Forelimb muscle (tissue), 1 donor: ENCODE measurements at places on chromosomes 2 and 18.

- no peak for DNase-seq
Measured at GRCh38 chr2:15448250-15448839, 112.8 kb downstream of the NBAS start.

DNA sequence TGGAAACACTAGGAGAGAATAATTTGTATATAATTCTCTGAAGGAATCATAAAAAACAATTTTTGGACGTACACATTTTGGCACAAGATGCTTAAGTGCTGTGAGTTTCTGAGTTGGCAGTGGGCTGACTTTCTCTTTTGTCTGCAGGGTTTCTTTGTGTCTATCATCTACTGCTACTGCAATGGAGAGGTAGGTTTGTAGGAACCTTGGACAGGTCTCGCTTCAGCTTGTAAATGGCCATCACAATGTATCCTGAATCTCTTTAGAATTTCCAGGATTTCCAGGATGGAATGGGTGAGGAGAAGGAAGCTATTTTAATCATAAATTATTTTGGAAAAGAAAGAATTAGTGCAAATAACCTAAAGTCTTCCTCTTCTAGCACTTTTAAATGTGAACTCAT is 83.9 kb downstream of the PTH2R start:
- no peak for DNase-seq

GRCh38 chr18:42087235-42087634 is 132.2 kb downstream of the PIK3C3 start:
- DNase-seq = no peak

DNA sequence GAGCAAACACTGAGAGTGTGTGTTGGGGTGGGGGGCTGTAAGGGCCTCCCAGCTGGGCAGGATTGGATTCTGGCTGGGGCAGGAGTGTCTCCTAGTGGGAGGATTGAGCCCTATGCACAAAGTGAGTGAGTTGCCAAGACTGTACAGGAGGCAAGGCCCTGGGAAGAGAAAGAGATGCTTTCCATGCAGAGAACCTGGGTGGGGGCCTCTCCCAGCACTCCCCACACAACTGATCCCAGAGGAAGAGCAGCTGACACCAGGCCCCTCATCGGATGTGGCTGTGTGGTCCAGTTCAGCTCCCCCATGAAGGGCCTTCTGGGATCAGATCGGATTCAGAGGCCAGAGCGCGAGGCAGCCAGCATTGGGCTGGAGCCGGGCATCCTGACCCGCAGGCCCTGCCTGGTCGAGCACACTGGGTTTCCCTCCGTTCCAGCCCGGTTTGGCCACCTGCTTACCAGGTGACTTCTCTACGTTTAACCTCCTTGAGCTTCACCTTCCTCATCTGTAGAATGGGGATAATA is 49.4 kb upstream of the FAHD2A start:
- no peak for DNase-seq

DNA sequence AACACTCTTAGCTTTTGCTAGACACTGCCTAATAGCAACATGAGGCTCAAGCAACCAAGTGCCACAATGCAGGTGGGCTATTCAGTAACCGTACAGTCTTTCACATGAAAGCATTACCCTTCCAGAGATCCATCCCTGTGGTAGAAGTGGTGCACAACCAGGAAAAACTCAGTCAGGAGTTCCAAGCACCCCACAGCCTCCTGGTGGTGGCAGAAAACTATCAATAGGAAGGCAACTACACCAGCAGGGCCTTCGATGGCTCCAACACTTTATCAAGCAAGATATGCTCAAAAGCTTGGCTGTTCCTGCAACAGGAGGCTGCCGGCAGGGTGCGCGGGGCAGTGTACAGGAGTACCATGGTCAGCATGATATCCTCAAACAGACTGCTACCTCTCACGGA is 176.1 kb upstream of the DLGAP1 start:
- no peak for DNase-seq

DNA sequence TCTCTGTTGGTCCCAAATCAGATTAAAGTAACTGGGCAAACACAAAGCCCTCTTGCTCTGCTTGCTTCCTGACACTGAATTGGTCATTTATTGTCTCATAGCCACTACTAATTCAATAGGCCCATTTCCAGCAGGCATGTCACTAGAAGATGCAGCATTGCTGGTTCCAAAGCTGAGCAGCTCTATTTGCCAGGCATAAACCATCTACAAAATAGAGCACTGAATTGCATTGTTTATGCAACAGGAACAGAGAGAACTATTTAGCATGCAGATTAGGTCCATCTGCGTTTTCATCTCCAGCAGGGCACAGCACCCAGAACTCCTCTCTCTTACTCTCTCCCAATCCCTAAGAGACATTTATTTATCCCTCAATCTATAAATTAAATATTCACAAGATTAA is 227.6 kb downstream of the SUCLG1 start:
- DNase-seq = no peak

DNA sequence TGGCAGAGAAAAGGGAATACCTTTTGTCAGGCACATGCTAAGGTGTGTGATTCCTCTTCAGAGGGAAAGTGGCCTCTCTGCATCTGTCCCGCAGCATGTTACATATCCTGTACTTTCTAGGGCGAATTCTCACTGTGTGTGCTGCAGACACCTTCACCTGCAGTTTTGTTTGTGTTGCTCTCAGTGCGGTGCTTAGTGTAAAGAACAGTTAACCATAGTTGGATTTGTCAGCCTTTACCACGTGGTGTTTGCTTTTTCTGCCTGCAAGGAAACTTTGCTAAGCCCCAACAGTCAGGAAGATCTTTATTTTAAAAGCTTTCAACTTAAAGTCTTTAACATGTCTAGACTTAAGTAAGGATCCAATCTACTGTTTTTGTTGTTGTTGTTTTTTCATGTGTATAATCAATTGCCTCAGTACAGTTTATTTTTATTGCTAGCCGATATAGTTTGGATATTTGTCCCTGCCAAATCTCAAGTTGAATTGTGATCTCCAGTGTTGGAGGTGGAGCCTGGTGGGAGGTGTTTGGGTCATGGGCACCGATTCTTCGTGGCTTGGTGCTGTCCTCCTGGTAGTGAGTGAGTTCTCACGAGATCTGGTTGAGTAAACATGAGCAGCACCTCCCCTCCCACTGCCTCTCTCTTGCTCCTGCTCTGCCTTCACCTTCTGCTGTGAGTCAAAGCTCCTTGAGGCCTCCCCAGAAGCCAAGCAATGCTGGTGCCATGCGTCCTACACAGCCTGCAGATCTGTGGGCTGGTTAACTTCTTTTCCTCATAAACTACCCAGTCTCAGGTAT is 90.6 kb downstream of the SNTG2 start:
- DNase-seq = no peak

DNA sequence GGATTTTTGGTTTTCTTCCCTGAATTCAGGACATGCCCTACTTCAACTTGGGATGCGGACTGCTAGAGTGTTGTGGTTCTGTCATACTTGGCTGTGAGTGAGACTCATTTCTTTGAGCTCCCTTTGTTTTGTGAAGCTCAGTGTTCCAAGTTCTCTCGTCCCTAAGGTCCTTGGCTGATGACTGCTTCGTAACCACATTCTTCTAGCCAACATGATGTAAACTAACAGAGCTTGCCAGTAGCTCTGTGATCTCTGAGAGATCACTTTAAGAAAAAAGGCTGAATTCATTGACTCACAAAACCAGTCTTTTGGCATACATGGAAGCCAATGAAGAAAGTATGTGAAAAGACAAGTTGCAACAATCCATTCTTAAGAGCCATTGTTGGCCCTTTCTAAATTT is 96.9 kb upstream of the MSTN start:
- DNase-seq = peak; percentile 91

DNA sequence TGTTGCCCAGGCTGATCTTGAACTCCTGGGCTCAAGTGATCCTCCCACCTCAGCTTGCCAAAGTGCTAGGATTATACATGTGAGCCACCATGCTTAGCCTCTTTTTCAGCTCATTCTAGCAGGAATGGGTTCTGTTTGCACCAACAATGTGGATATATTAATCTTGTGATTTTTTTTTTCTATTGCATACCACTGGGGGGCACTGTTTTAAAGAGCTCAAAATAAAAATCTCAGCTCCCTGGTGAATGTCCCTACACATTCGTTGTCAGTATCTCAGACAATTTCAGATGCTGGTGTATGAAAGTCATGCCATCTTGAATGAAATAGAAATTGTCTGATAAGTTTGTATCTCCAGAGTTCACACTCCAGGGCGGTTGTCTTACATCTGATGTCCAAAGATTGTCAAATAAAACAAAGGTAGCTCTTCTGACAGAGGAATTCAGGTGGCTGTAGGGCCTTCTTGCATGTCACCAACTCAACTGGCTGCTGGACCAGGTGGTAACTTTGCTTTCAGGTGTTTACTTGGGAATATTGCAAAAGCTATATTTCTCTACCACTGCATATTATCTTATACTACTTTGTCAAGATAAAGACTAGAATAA is 3.1 kb upstream of the MATN3 start:
- peak; percentile 32 for DNase-seq

DNA sequence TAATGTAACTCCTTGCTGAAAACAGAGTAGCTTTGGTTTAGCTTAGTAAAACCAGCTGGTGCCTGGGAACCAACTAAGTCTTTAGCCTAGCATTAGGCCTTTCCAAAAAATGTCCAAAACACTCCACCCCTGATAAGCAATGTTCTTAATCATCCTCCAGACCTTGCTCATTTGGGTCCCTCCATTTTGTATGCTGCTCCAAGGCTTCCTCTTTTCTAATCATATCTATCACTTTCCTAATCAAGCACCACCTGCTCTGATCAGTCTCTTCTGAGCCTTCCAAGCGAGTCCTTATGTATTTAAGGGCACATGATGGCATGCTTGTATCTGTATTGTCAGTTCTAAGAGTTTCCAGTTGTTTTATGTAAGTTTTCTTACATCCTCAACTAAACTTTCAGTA is 23.6 kb downstream of the THADA start:
- no peak for DNase-seq

GRCh38 chr2:1632002-1632348 is 112.3 kb downstream of the PXDN start:
- no peak for DNase-seq

- no peak for DNase-seq
Measured at GRCh38 chr2:58064086-58064485, 17.5 kb downstream of the VRK2 start.

DNA sequence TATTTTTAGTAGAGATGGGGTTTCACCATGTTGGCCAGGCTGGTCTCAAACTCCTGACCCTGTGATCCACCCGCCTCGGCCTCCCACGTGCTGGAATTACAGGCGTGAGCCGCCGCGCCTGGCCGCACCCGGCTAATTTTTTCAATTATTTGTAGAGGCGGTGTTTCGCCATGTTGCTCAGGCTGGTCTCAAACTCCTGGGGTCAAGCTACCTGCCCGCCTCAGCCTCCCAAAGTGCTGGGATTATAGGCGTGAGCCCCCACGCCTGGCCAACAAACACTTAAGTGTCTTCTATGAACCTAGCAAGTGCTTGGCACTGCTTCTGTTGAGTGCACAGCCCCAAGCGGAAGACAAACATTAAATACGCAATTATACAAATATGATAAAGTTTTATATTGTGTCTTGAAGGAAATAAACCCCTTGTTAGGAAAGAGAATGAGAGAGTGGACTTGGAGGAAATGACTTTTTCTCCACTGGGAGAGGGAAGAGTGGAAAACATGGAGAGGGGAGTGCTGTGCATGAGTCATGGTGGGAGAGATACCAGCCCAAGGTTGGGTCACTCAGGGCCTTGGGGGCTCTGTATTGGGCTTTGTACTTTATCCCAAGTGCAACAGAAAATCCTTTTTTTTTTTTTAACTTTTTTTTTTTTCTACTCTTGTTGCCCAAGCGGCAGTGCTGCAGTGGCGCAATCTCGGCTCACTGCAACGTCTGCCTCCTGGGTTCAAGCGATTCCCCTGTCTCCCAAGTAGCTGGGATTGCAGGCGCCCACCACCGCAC is 41.4 kb upstream of the ACTR2 start:
- DNase-seq = no peak

DNA sequence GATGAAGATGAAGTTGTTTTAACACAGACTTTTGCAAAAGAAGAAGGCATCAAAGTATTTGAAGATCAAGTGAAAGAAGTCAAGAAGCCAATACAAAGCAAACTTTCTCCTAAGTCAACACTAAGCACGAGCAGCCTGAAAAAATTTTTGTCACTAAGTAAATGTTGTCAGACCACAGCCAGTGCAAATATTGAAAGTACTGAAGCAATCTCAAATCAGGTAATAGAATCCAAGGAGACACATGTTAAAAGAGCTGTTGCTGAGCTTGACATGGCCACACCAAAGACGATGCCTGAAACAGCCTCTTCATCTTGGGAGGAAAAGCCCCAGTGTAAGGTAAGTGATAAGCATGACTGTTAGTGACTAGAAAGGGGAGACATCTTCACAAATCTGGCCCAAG is 75.1 kb downstream of the FSIP2 start:
- DNase-seq = no peak

- DNase-seq = no peak
Measured at GRCh38 chr2:46872902-46873603, 42.6 kb downstream of the MCFD2 start.

- no peak for DNase-seq
Measured at GRCh38 chr2:189366349-189366748, 74.9 kb upstream of the WDR75 start.

GRCh38 chr18:9321017-9321452 is 13.5 kb upstream of the TWSG1 start:
- DNase-seq = no peak

DNA sequence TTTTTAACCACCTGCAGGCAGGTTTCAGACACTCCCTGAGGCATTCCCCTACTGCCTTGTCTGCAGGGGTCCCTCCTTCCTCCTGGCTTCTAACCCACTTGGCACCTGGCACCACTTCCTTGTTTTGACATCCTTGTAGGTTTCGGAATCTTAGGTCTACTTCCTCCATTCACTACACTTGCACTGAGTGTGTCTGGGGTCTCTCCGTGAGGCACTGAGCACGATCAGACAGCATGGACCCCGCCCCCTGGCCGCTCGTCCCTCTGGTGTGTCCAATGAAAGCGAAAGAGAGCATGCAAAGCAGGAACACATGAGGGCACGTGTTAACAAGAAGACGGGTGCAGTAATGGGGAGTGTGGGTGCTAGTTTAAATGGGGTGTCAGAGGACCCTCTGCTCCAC is 63.8 kb downstream of the HAUS1 start:
- no peak for DNase-seq

GRCh38 chr18:38751898-38752297 is 1186.3 kb upstream of the CELF4 start:
- no peak for DNase-seq

DNA sequence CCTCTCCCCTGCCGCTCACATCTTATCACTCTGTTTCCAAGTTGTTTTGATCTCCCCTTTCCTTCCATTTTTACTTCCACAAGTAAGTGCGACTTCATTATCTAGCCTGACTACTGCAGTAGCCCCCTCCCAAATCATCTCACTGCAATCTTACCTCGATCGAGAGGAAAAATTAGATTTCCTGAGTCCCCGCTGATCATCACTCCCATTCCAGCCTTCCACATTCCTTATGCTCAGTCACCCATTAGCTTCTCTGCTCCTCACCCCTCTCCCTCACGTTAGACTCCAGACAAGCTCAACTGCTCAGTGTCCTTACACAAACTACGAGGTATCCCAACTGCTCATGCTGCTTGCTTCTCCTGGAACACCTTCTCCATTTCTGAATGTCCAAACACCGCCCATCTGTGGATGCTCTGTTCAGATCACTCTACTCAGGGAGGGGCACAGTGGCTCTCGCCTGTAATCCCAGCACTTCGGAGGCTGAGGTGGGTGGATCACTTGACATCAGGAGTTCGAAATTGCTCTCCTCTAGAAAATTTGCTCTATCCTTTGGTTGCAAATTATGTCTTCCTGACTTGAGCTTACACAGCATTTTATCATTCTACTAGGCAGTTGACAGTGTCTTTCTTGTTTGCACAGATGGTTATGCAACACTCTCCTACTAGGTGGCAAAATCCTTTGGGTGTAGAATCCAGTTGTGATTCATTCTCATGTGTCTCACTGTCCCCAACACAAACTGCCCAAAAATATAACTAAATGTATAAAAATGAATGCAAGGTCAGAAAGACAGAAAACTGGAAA is 96.5 kb downstream of the INO80D start:
- DNase-seq = no peak

GRCh38 chr2:188189356-188189755 is 102.3 kb upstream of the GULP1 start:
- no peak for DNase-seq
